ENCODE measurements at places on chromosomes 5 and 9.

DNA sequence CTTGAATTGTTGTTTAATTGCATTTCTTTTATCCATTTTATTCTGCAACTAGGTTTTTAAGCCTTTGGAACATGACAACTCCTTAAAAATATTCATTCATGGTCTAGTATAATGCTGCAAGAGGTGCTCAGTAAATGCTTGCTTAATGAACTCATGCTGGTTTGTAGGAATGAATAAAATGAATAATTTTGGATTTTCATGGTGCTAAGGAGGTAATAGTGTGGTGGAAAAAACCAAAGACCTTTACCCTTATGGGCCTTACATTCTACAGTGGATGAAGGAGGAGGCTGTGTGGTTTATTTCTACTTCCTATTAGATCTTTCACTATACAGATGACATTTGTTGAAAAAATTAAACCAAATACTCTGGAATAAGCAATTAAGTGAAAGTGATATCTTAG is 43.4 kb downstream of the LRRTM2 start:
- DNase-seq = no peak

- no peak for DNase-seq
Observed at GRCh38 chr5:61412361-61412760, 80.3 kb downstream of the ZSWIM6 start.

GRCh38 chr5:133250527-133250926 is 198.7 kb downstream of the HSPA4 start:
- no peak for DNase-seq

GRCh38 chr9:22088053-22088716 is 79.1 kb upstream of the CDKN2B start:
- DNase-seq = no peak

DNA sequence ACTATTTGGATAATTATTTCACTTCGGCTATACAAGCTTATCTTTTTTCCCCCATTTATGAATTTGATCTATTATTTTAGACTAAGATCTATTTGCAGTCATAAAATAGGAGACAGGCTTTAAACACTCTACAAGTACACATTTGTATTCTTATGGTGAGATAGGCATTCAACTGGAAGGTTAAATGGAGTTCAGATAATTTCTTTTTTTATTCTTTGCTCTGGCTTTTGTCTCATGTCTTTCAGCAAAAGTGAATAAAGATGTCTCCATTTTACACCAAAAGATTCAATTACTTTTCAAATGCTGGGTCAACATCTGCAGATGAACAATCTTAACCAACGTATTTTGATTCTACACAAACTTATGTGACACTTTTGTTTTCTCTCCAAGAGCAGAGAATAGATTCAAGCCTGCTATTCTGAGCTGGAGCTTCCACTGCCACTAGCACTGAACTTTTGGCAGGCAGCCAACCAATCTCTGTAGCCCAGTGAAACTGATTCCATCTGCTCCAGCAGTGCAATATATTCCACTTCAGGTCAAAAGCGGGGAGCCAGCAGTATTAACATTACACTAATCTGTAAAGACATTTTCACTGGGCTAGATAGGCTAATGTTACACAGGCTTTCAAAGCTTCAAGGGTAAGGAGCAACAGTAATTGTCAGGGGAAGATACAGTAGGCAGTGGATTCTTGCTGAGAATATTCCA is 452.0 kb upstream of the ZNF608 start:
- DNase-seq = peak; percentile 25

GRCh38 chr5:177427919-177428573 is 1.6 kb downstream of the GRK6 start:
- no peak for DNase-seq

DNA sequence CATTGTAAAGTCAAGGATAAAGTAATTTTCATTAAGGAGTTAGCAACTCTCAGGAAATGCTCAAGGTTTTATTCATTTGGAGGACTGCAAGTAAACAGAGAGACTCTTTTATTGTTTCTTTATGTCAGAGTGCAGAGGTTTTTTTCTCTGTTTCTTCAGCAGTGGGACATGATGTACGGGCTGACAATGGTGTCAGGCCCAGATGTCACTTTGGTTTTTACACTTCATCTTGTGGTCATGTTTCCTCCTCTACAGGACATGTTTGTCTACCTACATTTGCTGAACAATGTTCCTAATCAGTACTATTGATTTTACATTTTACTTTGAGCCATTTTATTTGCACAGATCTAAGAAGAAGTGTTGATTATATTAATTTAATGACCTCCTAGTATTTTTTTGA is 72.8 kb upstream of the PARP8 start:
- DNase-seq = no peak

- DNase-seq = peak; percentile 2
Observed at GRCh38 chr5:167050568-167051401, 1240.7 kb upstream of the WWC1 start.

GRCh38 chr9:118366228-118366627 is 662.0 kb downstream of the TLR4 start:
- DNase-seq = no peak

- no peak for DNase-seq
Observed at GRCh38 chr5:19733612-19734495, 254.1 kb downstream of the CDH18 start.

DNA sequence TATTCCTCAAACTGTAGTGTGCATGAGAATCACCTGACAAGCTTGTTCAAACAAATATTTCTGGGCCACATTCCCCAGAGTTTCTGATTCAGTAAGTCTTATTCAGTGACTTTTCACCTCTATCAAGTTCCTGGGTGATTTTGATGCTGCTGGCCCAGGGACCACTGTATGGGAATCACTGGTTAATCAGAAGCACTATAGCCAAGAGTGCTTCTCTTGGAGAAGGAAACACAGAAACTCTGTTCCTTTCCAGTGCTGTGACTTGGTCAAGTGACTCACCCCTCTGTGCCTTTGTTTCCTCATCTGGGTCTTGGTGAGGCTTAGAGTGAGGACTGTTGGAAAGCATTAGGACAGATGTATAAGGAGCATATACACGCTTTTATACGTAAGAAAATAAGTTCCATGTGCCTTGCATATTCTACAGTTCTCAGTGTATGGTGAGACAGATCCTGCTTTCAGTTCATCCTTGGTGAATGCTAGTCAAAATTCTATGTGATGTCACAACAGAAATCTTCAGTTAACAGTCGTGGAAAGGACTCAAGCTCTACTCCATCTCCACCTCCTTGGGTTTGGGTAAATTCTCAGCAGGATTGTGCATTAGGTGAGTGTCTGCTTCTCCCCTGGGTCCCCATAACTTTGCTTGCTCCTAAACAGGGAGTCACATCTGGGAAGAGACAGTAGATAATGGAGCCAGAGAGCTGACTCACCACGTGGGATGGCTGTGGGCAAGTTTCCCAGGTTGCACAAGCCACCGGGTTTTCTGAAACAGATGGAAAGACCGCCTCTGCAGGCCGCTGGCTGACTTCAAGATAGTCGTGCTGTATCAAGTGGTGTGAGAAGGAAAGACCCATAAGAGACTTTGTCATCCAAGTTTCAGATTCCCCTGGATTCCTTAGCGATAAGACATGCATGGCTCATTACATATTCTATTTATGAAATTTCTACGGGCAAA is 117.0 kb downstream of the NXNL2 start:
- DNase-seq = peak; percentile 88

- DNase-seq = no peak
Observed at GRCh38 chr9:13675638-13676000, 396.1 kb upstream of the MPDZ start.

- peak; percentile 50 for DNase-seq
Observed at GRCh38 chr9:118059484-118060278, 355.5 kb downstream of the TLR4 start.

DNA sequence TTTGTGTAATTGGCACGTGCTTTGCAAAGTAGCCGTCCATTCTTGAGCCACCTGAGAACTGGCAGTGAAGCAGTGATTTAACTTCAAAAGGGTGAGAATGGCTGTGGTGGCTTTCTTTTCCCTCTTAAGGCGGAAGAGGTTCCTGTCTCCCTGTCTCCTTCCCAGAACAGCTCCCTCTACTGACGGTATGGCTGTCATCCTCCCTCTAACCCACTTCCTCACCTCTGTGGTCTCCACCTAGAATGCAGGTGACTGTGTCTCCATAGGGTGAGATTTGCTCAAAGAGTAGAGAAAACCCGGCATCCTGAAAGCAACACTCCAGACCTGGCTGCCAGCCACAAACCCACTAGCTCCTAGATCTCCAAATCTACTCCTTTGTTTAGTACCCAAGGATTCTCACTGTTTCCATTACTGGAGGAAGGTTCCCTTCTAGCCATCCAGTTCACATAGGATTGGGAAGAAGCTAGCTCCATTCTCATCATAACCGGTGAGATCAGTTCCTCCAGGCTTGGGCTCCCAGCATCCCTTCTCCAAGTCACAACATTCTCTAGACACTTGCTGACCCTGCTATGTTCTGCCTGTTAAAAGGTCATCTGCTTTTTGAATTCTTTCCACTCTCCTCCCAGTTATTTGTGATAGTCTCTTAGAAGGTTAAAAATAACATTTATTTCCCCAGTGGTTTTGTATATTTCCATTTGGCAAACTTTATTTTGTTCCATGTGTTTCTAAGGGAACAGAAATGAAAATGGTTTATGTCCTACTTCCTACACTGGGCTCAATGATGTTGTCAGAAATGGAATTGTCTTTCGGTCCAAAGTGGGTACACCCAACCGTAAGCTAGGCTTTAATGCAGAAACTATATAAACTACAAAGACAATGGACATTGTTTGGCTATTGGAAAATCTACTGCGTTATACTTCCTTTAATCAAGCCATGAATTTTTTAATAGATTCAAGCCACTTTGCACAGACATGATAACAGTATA is 269.4 kb downstream of the CWC27 start:
- DNase-seq = peak; percentile 17

DNA sequence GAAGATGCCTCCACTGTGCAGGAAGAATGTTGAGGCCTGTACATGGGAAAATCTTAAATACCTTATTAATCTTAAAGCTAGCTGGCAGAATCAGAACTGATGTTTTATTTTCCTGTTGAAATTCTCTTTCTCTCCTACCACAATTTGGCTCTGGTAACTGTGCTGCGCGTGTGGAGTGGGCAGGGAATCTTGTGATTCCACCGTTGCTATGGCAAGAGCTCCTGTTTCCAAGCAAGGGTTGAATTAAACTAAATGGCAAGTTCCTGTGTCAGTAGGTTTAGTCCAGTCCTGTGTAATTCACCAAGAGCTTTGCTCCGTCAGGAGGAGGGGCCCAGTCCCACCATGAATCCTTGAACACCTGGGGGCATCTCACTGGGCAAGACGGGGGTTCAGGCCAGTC is 36.4 kb downstream of the NXNL2 start:
- DNase-seq = no peak

DNA sequence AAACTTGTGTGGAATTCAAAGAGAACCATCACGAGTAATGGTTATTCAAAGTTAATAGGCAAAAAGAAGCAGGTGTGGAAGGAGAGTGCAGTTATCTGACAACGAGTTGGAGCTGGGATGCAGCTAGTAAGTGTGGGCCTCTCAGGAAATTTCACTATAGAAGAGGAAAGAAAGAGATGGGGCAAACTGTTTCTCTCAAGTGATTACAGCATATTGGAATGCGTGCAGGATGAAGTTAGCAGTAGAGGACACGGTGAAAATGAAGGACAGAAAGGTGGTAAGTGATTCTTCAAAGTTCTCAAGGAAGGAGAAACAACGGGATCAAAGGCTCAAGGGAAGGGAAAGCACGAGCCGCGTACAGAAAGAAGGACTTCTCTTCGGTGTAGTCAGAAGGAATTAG is 84.0 kb downstream of the ADAMTS12 start:
- no peak for DNase-seq

- DNase-seq = no peak
Observed at GRCh38 chr5:131242728-131243255, 21.1 kb upstream of the CDC42SE2 start.

GRCh38 chr9:76756941-76757673 is 7.1 kb upstream of the PCA3 start:
- no peak for DNase-seq

- DNase-seq = peak; percentile 12
Observed at GRCh38 chr5:35852084-35852734, 4.5 kb upstream of the IL7R start.

GRCh38 chr5:64451551-64451950 is 54.3 kb upstream of the RGS7BP start:
- no peak for DNase-seq

- no peak for DNase-seq
Observed at GRCh38 chr9:32748013-32748412, 35.3 kb upstream of the TMEM215 start.

DNA sequence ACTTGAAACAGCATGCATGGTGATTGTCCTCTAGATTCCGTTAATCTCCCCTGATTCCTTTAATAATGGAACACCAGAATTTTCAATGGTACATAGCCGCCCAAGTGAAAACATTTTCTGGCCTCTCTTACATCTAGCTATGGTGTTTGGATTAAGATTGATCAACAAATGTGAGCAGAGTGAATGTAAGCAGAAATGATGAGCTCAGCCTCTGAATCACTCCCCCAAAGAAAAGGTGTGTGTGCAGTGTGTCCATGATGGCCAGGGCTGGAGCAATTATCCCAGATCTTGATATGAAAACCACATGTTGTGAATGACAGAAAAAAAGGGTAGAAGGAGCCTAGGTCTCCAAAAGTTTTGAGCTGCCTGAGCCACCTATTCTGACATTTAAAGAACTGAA is 55.3 kb downstream of the OR2K2 start:
- DNase-seq = no peak

GRCh38 chr9:112489039-112489546 is 2.5 kb downstream of the KIAA1958 start:
- DNase-seq = no peak

DNA sequence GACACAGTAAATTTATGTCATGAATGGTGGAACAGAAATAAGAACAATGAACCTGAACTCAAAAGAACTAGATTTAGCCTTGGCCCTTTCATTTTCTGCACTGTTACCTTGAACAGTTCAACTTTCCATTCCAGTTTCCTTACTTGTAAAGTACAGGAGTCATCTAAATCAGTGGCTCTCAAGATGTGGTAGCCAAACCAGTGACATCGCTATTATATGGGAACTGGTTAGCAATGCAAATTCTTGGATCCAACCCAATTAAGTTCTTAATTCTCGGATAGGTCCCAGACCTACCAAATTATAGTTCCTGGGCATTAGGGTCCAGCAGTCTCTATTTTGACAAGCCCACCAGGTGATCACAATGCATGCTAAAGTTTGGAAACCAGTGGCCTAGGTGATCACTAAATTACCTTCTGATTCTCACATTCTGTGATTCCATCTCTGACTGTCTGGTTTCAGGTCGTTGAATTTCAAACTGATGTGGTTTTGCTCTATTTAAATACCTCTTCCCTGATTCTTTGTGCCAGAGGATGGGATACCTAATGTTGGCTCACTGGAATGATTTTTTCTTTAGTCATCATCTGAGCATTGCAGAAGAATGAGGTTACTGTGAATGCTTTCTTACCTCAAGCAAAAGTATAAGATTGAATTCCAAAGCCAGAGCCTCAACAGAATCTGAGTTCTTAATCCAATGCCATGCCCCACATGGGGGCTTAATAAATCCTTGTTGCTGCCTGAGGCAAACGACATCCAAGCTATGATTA is 253.8 kb downstream of the ENC1 start:
- DNase-seq = peak; percentile 77

- DNase-seq = peak; percentile 23
Observed at GRCh38 chr9:91162311-91162710, 199.4 kb downstream of the AUH start.

- no peak for DNase-seq
Observed at GRCh38 chr5:172523146-172523745, 68.9 kb upstream of the SH3PXD2B start.

Data from ACHN (cell line).